Effector CD8-positive, alpha-beta T cell (primary cell): ENCODE measurements at places on chromosomes 2 and 18.

- DNase-seq, result no peak
Measured at GRCh38 chr2:240655931-240656886, 26.5 kb downstream of the AQP12B start.

- no peak for DNase-seq
Measured at GRCh38 chr2:9738535-9739496, 104.5 kb upstream of the TAF1B start.

GRCh38 chr2:25068217-25068616 is 26.3 kb downstream of the EFR3B start:
- DNase-seq, result no peak

GRCh38 chr2:142557391-142557790 is 320.1 kb upstream of the KYNU start:
- DNase-seq, result no peak

GRCh38 chr2:208077276-208077675 is 47.0 kb downstream of the CRYGD start:
- DNase-seq, result no peak

DNA sequence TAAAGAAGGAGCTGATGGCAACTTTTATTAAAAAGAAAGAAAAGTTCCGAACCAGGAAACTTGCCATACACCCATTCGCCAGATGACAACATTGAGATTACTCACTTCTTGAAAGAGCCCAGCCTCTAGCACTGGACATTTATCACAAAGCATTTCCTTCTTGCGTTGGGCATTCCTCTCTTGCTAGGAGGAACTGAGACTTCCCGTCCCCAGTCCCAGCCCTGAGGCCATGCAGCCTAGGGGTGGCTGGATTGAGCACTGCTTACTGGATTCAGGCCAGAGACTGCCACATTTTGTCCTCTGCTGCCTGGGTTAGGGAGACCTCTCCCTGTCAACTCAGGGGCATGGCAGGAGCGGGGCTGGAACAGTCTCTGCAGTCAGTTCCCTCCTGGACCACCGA is 80.1 kb downstream of the SDC1 start:
- DNase-seq, result no peak
